ENCODE measurements at places on chromosomes 16 and 17. TPM values are rescaled to one million over a fixed set of nuclear protein-coding genes. Genes with fewer than 3 reads are reported as not detected.

The SGCA gene
- polyA plus RNA-seq = 206 TPM

The KRT17 gene
- polyA plus RNA-seq = 0.61 TPM

The LPO gene
- polyA plus RNA-seq = 0.37 TPM

The CRYBA1 gene
- not detected for polyA plus RNA-seq

The ZSCAN10 gene
- polyA plus RNA-seq = 0.22 TPM

The SLC52A1 gene
- polyA plus RNA-seq = 0.22 TPM

The CSH1 gene
- 7.3 TPM for polyA plus RNA-seq

The PPP1R27 gene
- polyA plus RNA-seq = 24.1 TPM

The SCNN1G gene
- polyA plus RNA-seq = 0.21 TPM

The TBC1D16 gene
- polyA plus RNA-seq = not detected

DNA sequence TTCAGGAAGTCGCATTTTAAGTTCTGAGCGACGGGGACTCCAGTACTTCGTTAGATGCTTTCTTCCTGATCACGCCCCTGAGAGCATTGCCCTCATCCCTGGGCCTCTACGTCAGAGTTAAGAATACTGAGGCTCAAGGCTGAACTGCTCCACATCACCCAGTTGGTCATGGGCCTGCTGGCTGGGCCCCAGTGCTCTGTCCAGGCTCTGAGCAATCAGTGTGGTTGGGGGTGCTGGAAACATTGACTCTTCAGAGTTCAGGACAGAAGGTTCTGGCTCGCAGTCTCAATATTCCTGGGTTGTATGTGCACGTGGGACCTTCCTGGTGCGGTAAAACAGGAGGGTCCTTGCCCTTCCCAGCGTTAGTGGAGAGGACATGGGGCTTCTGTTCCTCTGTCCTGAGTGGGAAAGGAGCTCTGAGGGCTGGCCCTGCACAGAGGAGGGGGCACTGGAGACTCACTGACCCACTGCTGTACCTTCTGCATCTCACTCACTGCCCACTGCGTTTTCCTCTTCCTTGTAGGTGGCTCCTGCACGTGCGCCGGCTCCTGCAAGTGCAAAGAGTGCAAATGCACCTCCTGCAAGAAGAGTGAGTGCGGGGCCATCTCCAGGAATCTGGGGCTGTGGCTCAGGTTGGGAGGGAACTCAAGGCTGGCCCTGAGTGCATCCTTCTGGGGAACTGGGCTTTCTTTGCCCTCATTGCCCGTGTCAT lies 518 bp downstream of the MT1E start:
- DNase-seq = no peak

DNA sequence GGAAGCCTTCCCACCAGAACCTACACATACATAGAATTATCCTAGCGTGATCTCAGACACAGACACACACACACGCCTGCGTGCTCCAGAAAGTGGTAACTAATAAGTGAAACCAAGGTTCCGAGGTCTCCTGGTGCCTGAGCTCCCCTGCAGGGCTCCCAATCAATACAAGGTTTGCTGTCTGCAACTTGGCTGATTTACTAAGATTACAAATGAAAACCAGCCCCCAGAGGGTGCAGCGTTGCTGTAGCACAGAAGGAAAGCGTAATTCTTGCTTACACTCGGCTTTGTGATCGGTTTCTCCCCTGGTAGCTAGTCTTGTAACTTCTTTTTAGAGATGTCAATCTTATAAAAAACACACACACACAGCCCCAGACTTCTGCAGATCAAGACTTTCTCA lies 334.1 kb upstream of the XYLT1 start:
- no peak for DNase-seq

DNA sequence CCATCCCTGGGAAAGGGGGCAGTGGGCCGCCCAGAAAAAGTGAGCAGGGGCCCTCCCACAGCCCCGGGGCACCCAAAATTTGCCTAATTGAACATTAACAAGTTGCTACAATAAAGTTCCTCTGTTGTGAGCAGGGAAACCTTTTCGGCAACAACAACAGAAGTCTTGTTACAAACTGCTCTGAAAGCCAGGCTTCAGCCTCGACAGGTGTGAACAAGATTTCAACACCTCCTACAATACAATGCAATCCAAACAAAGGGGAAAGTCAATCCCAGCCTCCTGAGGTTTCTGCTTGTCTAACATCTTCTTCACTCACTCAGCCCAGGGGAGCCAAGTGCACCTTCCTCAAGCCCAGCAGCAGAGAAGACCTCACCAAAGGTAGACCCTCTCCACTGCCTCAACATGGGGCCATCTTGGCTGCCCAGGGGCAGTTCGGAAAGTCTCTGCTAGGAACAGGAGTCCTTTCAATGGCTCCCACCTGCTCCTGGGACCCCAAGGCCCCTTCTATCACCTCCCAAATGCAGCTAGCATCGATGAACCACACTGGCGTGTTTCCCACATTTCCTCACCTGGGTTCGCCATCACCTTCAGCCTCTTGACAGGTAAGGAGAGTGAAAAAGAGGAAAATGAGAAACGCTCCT lies 19.1 kb downstream of the ZFHX3 start:
- DNase-seq = no peak

GRCh38 chr16:56684256-56684925 lies 2.1 kb downstream of the MT1X start:
- no peak for DNase-seq

GRCh38 chr16:27314161-27314723 lies 468 bp downstream of the IL4R start:
- DNase-seq = peak; percentile 69

GRCh38 chr17:74864866-74865395 lies 5.2 kb upstream of the GRIN2C start:
- peak; percentile 86 for DNase-seq

DNA sequence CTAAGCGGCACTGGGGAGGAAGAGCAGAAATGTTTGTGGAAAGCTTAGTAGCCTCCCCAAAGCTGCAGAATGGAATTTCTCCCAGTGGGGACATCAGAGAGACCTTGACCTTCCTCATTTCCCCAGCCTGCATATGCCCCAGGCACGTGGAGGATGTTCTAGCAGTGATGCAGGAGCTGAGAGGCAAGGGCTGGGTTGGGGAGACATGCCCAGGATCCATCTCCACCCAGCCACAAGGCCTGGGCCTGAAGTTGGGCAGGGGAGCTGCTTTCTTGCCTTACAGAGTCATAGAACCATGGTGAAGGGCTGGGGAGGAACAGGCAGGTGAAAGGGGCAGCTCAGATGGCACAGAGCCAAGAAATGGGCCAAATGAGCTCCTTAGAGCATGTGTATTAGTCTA lies 104.0 kb downstream of the TMEM132E start:
- no peak for DNase-seq

- no peak for DNase-seq
Observed at GRCh38 chr17:50676065-50676975, 31.4 kb downstream of the ANKRD40 start.

DNA sequence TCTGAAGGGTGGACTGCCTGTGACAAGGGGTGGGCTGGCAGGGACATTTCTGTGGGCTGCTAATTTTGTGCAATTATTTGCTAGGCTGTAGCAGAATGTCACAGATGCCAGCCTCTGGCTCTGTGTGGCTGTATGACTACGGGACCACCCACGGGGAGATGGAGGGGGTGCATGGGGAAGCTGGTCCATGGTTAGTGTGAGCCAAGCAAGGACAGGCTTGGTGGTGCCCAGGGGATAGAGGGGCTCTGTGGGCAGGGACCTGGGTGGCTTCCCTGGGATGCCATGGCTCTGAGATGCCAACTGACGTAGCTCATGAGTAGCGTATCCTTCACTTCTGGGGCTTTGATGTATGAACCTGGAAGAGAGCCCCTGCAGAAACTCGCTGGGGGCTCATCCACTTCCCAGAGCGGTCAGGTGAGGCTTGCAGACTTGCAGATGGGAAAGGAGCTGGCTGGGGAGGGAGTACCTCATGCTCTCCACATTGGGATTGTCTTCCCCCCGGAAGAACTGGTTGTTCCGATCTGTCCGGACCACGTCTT lies 87.2 kb downstream of the TBC1D16 start:
- no peak for DNase-seq

DNA sequence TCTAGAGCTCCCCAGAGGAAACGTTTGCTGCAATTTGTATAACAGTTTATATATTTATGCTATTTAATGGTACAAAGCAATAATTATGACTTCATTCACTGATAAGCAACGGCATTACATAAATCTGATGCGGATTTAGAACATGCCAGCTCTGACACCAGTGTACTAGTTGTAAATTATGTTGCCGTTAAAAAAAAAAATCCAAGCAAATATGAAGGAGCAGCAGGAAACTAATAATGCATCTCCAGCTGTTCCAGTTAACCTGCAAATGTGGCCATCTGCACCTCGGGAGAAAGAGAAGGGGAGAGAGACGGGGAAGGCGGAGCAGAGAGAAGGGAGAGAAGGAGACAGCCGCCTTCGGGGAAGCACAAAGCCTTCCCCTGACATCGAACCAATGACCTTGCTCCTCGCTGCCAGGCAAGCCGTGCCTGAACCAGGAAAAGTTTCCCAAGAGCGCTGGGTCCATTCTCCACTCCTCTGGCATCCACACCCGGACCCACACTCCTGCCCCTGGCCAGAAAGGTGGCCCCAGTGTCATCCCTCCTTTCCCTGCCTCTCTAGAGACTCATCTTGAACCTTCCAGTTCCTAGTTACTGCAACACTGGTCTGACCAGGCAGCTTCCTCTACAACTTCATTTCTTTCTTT lies 174.8 kb downstream of the C16orf78 start:
- DNase-seq = no peak

DNA sequence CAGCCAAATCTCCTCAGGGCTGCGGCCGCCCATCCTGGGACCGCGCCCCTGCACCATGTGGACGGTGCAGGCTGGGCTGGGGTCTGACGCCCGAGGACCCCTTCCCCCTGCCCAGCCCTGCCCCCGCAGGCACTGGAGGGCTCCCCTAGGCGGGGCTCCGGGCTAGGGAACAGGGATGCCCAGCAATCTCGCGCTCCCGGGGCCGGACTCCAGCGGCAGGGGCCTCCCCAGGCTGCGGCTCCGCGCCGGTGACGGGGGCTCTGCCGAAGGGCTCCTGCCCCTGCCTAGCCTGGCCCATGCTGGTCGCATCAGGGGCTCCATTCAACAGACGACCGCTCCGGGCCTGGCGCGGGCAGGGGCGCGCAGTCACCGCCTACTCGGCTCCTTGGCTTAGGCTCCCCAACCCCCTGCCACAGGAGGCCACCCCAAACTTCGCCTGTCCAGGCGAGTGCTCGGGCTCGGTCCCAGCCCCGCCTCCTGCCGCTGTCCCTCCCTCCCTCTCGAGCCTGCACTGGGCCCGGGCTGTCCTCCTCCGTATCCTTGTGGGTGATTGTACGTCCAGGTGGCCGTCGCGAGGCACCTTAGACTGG lies 27.4 kb upstream of the ADORA2B start:
- no peak for DNase-seq

GRCh38 chr17:39208893-39209292 lies 8.8 kb downstream of the RPL19 start:
- DNase-seq = no peak

- no peak for DNase-seq
Observed at GRCh38 chr17:29677221-29677791, 54.6 kb upstream of the CORO6 start.

GRCh38 chr17:56727876-56728617 lies 105.7 kb downstream of the C17orf67 start:
- DNase-seq = no peak

GRCh38 chr16:91484-91883 lies 13.5 kb downstream of the MPG start:
- no peak for DNase-seq

DNA sequence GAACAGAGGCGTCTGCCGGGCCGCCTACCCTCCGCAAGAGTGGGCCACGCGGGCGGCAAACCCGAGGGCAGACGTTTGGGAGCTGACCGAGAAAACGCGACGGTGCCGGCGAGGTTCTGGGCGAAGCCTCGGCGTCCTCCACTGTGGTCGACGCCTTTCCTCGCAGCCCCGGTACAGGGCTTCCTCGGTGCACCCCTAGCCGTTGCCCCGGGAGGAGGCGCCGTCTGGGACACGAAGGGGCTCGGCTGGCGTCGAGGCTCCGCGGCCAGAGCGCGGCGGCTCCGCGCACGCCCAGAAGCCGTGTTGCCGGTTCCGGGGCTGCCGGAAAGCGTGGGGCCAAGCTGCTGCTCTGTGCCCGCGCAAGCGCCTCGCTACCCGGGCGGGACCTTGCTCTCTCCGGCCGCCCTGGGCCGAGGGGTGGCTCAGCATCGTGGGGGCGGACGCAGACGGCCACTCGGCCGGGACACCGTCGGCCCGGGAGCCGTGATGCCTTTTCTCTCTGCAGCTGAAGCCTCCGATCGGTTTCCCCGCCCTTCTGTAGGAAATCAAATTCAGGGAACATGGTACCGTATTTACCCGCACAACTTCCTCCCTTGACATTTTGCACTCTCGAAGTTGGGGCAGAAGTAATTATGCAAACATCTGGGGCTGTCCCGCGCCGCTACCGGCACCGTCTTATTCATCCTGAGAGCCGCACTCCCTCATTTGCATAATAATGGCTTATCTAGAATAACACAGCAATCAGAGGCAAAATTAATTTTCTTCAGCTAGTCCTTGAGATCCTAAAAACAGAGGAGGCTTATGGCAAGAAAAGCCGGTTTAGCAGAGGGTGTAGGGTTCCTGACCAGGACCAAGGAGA lies 7.3 kb upstream of the CBX8 start:
- DNase-seq = no peak

GRCh38 chr17:55452139-55452790 lies 30.6 kb upstream of the MMD start:
- DNase-seq = peak; percentile 49

- no peak for DNase-seq
Observed at GRCh38 chr17:4986403-4986802, 1.1 kb downstream of the CAMTA2 start.

- DNase-seq = no peak
Observed at GRCh38 chr17:34503528-34504195, 75.7 kb upstream of the TMEM132E start.

DNA sequence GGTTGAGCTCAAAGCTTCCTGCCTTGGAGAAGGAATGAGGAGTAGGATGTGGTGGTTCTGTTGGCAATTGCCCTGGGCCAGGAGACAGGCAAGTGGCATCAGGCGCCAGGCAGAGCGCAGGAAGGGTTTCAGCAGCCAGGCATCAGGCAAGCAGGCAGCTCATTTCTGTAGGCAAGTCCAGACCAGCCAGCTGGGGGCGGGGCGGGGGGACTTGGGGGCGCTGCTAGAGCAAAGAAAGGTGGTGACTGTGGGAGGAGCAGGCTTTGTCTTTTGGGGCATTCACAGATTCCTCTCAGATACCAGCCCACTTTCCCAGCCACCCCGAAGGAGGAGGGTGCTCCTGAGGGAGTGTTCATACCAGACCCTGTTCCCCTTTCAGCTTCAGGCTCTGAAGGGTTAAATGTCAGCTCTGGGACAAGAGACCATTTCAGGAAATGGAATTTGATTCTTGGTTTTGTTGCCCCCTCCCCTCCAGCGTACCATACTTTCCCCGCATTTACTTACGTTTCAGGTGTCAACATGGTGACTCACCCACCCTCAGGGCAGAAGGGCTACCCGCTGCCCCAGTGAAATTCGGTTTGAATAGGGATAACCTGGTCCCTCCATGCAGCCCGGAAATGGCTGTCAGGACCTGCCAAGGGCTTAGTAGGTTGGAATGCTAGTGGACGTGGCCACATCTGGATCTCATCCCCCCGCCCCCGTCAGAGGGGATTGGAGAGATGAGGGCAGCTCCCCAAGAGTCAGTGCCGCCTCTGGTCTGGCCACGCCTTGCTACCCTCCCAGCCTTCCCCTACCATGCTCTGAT lies 13.2 kb downstream of the NGFR start:
- DNase-seq = peak; percentile 27

- no peak for DNase-seq
Observed at GRCh38 chr17:245611-246010, 64.2 kb upstream of the DOC2B start.

Data from muscle of arm (tissue), 14 donors.